ENCODE measurements at places on chromosomes 7 and 10.

DNA sequence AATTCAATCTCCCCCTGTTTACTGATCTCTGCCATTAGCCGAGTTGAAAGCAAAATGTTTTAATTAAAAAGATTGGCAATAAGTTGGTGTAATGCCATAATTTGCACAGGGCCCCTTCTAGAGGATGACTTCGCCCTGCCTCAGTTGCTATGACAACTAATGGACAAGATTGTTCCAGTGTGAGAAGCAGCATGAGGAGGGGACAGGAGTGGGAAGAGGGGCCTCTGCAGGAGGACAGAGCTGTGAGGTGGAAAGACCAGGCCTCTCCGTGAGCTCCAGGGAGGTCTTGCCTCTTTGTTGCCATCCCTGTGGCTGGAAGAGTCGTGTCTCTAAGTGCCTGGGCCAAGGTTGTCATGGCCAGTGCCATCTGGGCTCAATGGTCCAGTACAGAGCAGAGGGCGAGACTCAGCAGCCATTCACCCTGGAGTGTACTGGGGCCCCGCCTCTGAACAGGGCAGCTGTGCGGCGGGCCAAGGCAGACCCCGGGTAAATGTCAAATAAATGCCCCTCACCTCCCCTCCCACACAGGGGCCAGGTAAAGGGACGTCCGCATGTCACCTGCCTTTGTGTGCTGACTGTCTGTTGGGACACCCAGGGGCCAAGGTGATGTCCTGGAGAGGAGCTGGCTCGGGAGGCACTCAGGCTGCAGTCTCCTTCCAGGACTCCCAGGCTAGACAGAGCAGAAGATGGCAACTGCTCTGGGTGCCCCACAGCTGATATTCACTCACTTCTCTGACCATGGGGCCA is 97.0 kb upstream of the RET start:
- no peak for DNase-seq

GRCh38 chr10:100204370-100204769 is 18.5 kb upstream of the ERLIN1 start:
- DNase-seq, result no peak

GRCh38 chr7:964401-965231 is 10.1 kb upstream of the ADAP1 start:
- DNase-seq, result no peak

GRCh38 chr7:99190359-99191009 is 17.4 kb downstream of the KPNA7 start:
- DNase-seq, result no peak

- DNase-seq, result no peak
Observed at GRCh38 chr7:94062372-94062771, 58.2 kb upstream of the BET1 start.

DNA sequence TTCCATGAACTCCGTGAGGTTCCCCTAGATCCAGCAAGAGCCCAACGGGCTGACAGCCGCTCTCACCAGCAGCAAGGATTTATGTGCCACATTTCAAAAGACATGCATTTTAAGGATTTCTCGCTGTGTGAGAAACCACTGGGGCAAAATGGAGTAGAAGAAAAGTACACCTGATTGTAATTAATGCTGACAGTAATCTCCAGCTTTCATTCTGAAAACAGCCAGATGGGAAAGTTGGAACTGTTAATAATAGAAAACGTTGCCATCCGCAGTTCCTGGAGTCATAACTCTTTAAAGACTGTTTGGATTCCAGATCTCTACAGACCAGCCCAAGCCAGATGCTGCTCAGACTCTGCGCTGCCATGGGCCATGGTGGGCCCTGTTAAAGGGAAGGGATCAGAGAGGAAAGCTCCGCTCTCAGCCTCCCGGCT is 216.9 kb upstream of the GLI3 start:
- no peak for DNase-seq
